ENCODE measurements at places on chromosomes 3 and 15.

DNA sequence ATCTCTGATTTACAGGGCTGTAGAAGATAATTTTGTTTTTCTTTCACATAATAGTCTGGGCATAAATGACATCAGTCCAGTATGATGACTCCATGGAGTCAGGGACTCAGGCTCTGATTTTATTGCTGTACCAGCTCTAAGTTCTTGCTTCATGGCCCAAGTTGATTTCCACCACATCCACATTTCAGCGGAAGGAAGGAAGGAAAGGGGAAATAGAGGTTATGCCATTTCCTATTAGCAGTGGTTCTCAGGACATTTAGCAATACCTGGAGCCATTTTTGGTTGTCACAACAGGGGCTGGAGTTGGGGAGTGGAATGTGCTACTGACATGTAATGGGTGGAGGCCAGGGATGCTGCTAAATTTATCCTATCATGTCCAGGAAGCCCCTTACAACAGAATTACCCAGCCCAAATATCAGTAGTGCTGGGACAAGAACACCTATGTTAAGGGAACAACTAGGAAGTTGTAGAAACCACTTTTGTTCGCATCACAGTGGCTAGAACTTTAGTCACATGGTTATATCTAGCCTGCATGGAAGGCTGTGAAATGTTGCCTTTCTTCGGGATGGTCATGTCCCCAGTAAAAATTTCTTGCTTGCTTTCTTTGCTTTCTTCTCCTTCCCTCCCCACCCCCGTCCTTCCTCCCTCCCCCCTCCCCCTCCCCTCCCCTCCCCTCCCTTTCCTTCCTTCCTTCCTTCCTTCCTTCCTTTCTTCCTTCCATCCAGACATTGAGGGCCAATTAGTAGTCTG is 42.1 kb downstream of the OXSR1 start:
- no peak for DNase-seq

GRCh38 chr15:31513178-31513577 is 186.5 kb downstream of the KLF13 start:
- peak; percentile 24 for DNase-seq

DNA sequence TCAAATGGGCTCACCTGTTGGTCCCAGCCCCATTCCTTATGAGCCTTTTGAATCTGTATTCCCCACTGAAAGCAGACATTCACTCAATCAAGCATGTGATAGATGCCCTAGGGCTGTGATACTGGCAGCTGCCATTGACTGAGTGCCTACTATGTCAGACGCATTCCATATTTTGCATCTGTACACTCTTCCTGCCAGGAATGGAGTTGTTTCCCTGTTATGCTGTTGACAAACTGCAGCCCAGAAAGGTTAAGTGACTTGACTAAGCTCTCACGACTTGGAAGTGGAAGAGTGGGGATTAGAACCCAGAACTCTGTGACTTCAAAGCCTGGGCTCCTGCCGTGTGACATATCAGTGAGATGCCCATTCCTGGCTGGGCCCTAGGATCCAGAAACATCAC is 211.4 kb downstream of the RPLP1 start:
- no peak for DNase-seq

GRCh38 chr3:143885780-143886427 is 37.6 kb upstream of the SLC9A9 start:
- DNase-seq, result no peak

DNA sequence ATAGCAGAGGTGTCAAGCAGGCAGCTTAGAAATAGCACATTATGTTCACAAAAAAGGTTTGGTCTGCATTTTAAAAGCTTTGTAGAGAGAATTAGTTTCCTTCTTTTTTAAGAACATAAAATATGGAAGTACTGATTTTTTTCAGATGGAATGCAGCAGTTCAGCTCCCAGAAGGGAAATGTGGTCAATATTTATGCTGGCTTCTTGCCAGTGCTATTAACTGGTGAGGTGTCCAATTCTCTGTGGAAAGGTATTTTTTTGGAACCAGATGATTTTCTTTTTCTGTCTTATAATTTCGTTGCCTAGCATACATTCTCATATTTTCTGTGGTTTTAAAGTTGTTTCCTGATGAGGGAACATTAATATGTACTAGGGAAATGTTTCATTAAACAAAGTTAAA is 211.4 kb upstream of the ZNF385D start:
- no peak for DNase-seq

DNA sequence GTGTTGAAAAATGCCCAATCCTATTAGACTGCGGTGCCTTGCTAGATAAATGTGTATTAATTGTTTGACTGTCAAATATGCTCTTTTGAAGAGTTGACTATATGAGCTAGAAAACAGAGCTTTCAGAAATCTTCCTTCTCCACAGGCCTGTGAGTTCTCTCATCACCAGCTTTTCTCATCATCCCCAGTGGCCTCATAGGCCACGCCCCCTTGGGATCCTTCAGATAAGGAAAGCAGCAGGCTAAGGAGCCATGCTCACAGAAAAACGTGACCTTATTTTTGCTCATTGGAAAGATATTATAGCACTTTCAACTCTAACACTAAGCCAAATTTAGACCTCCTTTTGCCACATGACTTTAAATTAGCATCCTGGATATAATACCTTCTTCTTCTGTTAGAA is 514.4 kb upstream of the ARRDC4 start:
- no peak for DNase-seq

- DNase-seq, result no peak
Observed at GRCh38 chr3:127796831-127797150, 25.5 kb downstream of the MGLL start.

GRCh38 chr15:73530649-73531048 is 87.7 kb downstream of the REC114 start:
- no peak for DNase-seq

DNA sequence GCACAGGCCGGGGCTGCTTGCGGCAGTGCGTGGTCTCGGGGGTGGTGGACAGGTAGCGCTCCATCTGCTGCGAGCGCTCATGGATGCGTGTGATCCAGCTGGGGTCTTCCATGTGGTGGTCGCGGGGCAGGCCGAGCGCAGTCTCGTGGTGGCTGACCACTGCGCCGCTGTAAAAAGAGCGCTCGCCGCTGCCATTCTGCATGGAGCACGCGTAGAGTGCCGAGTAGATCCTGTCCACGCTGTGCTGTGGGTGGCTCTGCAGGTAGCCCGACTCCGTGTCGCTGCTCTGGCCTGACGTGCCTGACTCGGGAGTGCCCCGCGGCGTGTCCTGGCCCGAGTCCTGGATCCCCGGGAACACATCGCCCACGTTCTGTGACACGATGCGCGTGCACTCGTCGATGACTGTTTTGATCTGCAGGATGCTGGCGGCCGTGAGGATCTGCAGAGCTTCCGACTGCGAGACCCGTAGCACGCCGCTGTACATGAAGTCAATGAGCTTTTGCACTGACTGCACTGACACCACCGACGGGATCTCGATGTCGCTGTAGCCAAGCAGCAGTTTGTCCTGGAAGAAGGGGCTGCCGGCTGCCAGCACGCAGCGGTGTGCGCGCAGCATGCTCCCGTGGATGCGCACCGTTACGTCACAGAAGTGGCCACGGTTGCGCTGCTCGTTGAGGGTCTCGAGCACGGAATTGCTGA is 57.4 kb downstream of the TIGIT start:
- no peak for DNase-seq

DNA sequence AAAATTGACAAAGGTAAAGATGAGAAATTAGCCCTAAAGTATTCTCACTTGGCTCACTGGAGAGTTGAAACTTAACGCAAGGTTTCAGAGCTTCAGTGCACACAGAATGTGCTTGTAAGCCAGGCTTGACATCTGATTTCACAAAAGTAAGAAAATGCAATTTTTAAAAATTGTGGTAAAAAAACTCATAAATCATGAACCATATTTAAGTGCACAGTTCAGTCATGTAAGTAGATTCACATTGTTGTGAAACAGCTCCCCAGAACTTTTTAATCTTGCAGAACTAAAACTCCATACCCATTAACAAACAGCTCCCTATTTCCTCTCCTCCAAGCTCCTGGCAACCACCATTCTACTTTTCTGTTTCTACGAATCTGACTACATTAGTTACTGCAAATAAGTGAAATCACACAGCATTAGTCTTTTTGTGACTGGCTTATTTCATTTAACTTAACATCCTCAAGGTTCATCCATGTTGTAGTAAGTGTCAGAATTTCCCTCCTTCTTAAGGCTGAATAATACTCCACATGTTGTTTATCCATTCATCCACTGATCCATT is 14.5 kb downstream of the RTP3 start:
- no peak for DNase-seq

DNA sequence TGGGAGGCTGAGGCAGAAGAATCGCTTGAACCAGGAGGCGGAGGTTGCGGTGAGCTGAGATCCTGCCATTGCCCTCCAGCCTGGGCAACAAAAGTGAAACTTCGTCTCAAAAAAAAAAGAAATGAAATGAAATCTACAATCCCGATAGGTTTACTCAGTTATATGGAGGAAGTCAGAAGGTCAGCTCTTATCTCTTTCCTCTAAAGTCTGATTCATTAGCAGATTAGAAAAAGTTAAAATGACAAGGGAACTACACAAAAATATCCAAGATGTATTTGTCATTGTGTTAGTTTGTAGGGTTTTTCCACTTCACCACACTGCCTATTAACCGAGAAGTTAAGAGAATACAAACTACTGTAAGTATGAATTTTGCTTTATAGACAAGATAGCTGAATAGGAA is 420.6 kb downstream of the SHQ1 start:
- no peak for DNase-seq

- no peak for DNase-seq
Observed at GRCh38 chr3:145889730-145890129, 271.3 kb downstream of the PLOD2 start.

DNA sequence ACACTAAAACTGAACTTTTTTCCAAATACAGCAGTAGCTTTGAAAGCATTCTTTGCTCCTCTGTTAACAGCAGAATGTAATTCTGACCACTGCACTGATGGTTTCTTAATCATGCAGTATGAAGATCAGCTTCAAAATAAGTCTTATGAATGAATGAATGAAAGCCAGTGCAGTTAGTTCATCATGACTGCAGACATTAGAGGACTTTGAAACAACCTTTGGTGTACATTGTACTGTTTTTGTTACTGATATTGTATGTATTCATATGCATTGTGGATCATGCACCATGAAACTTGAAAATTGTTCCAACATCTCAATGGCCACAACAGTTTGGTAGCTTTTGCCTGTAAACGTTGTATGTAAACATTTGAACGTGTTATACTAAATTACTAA is 1.3 kb upstream of the TNIK start:
- no peak for DNase-seq

- no peak for DNase-seq
Observed at GRCh38 chr15:70072479-70072878, 25.2 kb downstream of the TLE3 start.

DNA sequence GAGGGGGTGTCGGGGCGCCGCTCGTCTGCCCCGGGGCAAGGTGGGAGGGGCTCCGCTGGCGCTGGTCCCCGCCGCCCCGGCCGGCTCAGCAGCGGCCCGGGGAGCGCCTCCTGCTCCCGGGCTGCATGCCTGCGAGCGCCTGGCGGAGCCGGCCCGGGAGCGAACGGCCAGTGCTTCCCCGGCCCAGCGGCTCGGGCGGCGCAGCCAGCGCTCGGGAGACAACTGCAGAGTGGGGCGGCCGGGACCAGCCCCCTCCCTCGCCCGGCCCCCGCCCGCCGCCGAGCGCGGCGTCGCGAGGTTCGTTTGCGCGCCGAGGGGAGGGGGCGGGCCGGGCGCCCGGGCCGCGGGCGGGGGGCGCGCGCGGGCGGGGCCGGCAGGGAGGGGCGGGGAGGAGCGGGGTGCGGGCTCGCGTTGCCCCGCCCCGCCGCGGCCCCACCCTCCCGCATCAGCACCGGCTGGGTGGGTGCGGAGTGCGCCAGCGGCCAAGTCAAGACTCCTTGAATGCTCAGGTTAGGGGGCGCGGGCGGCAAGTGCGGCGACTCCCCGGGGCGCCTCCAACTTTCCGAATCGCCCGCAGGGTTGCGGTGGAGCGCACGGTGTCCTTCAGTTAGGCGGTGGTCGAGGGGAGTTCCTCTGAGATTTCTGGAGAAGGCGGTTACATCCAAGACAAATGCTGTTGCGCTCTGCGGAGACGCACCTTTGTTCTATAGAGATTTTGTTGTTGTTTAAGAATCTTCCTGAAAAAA is at the start of gene RGMA:
Gene RGMA (minus strand): TSS at position 231 of the 746 bp plus-strand sequence. CDS start 279 bp downstream, outside the sequence.
- peak; percentile 82 for DNase-seq

DNA sequence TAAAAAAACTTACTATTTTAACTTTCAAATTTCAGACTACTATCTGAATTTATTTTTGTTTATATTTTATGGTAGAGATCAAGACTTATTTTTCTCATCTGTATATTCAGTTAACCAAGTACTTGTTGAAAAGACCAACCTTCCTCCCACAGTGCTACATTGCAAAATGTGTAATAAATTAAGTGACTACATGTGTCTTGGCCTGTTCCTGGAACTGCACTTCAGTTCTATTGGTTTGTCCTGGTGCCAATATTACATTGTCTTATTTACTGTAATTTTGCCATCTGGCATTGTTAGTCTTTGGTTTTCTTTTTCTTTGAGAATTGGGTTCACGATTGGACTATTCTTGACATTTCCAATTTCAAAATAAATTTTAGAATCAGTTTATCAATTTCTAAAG is 138.4 kb upstream of the KCNMB2 start:
- no peak for DNase-seq

GRCh38 chr3:68771681-68772080 is 160.7 kb downstream of the TAFA4 start:
- DNase-seq, result no peak

DNA sequence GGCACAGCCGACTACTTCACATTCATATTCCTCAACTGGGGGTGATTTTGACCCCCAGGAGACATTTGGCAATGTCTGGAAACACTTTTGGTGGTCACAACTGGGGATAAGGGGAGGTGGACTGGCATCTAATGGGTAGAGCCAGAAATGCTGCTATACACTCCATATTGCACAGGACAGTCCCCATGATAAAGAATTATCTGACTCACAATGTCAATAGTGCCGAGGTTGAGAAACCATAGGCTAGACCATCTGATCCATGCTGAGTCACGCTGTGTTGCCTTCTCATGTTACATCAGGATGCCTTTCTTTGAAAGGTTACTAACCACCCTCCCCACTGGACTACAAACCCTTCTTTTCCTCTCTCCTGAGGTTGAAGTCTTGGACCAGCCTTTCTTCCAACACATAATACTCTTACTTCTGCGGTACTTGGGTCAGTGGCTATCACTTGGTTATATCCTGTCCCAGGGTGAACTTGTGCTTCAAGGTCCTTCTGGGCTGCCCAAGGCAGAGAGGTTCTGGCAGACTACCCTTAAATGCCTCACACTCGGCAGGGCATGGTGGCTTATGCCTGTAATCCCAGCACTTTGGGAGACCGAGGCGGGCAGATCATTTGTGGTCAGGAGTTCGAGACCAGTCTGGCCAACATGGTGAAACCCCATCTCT is 68.8 kb downstream of the CTNNB1 start:
- no peak for DNase-seq

GRCh38 chr3:12175844-12176453 is 17.2 kb upstream of the TIMP4 start:
- peak; percentile 75 for DNase-seq

GRCh38 chr15:63905131-63905530 is 71.4 kb upstream of the HERC1 start:
- DNase-seq, result no peak
